ENCODE measurements at places on chromosomes 3 and 15.

DNA sequence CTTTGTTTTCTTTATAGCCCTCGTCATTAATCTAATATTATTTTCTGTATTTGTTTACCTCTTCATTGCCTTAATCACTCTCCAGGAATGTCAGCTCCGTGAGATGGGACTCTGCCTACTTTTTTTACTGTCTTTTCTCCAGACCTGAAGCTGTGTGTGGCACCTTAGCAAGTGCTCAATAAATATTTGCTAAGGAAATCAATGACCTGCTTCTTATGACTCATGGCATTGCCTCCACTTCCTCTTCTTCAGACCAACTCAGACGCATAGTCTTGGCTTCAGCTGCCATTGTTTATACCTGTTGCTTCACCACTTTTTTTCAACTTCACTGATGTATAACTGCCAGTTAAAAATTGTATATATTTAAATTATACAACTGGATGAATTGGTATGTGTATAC lies 218.5 kb upstream of the CMC1 start:
- no peak for DNase-seq

DNA sequence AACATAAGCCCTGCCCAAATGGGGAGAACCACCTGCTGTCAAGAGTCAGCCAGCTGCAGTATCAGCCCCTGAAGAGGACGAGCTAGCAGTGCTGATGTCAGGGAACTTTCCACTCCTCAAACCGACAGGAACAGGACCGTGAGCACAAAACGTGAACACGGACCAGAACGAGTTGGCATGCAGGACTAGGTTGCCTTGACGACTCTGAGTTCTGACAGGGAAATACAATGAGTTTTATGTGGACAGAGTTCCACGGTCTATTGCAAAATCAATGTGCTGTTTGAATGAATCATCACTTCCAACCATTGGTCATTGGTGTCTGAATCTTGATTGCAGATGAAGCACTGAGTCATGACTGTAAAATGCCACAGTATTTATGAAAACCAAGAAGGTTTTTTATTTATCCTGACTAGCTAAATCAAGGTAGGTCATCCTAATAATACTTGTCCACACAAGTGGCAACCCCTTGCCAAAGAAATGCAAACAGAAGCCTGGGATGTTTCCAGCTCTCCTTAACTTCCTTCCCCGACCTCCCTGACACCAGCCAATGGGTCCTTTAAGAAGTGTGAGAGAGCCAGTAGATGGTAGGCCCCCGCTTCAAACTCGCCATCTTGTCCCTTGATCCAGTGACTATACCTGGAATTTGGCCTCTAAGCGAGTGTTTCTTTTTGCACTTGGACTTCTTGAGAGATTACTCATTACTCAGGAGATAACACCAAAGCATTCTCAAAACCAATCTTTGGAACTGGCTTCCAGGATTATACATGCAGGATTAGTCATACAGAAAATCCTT lies 119.6 kb downstream of the ASB7 start:
- no peak for DNase-seq

DNA sequence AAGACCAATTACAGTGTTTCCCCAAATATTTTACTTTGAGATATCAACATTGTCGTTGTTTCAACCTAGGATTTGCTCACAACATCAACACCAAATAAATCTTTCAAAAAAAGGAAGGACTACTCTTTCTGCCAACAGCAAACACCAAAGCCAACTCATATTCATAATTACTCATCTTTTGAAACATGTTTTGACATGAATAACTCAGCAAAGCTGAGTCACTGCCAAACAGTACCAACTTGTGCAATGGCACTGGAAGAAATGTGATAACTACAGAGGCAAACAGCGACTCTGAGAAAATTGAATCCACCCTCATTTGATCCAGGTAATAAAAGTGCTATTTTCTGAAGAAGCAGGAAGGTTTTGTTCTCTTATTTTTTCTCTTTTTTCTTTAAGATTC lies 67.2 kb downstream of the PEX5L start:
- DNase-seq, result no peak

DNA sequence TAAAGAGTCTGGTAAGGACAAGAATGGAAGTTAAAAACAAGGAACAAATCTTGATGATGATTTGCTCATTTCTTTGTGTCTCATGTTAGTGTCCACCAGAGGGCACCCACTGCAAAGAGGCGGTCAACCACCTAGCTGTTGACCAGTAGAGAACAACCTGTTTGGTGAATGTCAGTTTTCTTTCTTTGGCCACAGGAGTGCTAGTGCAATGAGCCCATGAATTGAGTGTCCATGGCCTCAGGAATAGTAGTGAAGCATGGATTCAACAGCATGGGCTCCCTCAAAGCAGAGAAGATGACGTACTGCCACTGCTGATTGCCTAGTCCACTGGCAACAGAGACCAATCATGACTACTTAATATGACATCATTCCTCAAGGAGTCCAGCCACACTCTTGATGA lies 10.7 kb upstream of the CNTN6 start:
- DNase-seq, result no peak

DNA sequence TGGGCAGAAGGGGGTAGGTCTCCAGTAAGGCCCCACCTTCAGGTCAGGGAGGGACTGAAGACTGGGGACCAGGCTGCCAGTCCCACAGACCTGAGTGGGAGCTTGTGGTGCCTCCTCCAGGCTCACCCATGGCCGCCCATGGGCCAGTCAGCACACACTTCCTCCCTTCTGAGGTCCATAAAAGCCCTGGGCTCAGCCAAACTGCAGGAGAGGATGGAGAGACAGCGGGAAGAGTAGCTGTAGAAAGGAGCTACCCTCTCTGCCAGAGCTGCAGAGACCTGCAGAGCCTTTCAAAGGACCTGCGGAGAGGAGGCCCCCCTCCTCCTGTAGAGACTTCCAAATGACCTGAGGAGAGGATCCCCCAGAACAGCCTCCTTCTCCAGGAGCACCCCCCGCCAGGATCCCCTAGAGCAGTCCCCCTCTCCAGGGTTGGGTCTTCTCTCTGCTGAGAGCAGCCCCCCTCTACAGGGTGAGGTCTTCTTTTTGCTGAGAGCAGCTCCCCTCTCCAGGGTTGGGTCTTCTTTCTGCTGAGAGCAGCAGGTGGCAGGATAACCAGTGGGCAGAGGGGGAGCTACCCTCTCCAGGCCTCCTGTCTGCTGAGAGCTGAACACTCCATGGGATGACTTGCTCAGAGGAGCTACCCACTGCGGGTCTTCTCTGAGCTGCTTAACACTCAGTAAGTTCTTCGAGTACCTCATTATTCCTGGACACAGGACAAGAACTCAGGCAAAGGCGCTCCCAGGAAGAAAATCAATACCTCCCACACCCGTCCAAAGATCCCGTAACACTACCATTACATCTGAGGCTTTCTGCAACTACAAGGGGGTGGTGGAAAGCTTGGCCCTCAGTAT lies 5.0 kb upstream of the SKIC8 start:
- DNase-seq, result no peak

DNA sequence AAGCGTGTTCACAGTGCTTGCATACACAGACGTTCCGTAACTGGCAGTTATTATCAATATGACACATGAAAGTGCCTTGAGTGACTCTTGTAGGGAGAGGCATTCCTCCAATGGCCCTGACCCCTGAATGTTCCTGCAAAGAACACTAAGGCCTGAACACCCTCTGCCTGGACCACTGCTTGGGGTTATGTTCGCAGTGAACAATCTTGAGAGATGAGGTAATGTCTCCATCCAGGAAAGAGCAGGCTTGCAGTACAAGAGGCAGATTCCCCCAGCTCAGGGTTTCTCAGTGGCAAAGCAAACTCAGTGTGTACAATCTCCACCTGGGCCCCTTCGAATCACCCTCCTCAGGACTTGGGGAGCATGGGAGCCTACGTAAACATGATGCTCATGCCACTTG lies 324.6 kb downstream of the MAGI1 start:
- no peak for DNase-seq

GRCh38 chr3:157063926-157064325 lies 96.0 kb downstream of the CCNL1 start:
- DNase-seq, result no peak

DNA sequence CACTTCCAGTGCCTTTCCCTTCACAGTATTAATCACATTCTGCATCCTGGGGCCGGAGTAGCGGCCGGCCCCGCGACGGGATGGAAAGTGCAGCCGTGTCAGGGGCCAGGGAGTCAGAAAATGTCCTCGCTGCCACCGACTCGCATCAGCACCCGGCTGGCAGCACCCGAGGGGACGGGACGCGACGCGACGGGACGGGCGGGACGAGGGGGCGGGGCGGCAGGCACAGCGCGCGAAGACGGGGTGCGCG lies 353 bp downstream of the ATG3 start:
- DNase-seq, result no peak

DNA sequence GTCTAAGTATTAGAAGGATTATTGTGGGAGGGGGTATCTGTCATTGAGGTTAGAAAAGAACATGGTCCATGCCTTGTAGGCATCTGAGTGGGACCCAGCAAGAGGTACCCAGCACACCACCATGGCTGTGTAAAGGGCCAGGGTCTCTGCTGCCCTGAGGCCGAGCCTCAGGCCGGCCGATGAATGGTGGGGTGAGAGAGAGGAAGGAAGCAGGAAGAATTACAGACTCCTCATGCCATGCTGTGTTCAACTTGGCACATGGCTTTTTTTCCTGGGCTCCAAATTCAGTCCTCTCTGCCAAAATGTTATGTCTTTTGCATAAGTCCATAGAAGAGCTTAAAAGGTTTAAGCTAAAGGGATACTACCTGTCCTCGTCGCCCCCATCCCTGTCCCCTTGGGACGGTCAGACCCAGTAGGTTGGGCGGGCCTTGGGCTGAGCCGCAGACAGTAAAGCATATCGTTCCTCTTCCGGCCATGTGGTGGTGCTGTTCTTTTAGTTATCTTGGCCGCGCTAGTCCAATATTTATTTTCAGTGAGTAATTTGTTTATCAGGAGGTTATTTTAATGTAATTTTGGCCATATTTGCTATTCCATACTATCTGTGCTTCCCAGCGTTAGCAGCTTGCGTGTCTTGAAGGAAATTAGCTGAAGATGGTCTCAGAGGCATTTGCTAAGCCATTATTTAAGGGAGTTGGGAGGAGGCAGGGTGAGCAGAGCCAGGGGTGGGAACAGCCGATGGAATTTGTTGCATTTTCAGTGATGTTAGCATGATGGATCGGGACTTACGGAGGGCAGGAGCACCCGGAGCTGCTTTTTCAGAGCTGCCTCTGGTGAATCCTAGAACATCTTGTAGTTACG lies 152.4 kb downstream of the AGBL1 start:
- DNase-seq, result no peak

- no peak for DNase-seq
Observed at GRCh38 chr3:170799009-170799408, 71.0 kb downstream of the RPL22L1 start.

GRCh38 chr3:179309225-179310078 lies 13.4 kb upstream of the ZNF639 start:
- DNase-seq, result no peak

DNA sequence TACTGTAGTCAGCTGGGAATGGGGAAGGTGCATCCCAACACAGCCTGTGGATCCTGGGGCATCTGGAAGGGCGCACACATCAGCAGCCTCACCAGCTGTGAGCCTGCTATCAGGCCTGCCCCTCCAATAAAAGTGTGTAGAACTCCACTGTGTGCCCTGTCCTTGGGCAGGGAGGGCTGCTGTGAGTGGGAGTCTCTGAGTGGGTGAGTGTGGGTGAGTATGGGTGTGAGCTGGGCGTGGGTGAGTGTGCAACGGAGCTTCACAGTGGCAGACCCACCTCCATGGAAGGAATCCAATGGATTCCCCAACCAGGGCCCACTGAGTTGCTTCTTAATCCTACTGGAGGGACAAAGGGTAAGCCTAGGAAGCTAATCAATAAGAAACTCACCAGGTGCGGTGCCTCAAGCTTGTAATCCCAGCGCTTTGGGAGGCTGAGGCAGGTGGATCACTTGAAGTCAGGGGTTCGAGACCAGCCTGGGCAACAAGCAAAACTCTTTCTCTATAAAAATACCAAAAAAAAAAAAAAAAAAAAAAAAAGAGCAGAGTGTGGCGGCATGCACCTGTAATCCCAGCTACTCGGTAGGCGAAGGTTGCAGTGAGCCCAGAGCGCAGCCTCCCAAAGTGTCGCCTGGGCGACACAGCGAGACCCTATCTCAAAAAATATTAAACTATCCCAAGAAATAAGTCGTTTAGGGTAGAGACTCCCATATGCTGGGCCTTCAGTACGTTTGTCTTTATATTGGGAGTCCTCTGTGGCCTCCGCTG lies 555 bp upstream of the RCCD1 start:
- DNase-seq, result no peak

- no peak for DNase-seq
Observed at GRCh38 chr3:185595526-185595925, 9.4 kb downstream of the SENP2 start.

DNA sequence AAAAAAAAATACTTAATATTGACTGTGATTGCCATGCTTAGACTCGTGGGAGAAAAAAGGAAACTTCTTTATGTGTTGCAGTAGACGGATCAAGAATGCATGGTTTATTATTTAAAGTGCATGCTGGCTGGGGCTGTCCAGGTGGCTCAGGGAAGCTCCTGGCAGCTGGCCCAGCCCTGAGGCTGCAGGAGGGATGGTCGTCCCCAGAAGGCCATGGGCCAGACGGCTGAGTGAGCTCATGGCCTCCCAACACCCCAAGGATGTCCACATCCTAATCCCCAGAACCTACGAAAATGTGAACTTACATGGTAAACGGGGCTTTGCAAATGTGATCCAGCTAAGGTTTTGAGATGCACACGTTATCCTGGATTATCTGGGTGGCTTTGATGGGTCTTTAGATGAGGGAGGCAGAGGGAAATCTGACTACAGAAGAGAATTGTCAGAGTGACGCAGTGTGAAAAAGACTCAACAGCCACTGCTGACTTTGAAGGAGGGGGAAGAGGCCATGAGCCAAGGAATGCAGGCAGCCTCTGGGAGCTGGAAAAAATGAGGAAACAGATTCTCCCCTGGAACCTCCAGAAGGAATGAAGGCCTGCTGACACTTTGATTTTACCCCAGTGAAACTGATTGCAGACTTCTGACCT lies 29.8 kb downstream of the ADAMTS17 start:
- no peak for DNase-seq

- no peak for DNase-seq
Observed at GRCh38 chr3:17077606-17078005, 192.9 kb downstream of the PLCL2 start.

DNA sequence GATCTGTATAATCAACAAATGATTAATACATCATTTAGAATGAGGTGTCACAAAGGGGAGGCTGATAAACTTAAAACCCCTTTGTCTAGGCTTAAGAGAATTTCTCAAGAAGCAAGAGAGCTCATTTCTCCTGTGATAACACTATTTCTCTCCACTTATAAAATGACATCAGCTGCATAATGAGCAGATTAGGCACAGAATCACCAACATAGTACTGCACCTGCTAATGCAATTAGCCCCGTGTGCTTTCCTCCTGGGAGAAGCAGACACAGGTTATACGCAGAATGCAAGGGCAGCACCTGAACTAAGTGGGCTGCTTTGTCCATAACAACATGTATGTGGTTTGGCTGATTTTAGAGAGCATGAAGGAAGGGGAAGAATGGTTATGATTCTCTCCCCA lies 515.3 kb upstream of the CFAP20DC start:
- no peak for DNase-seq
